ENCODE measurements at places on chromosomes 7 and 10. TPM values are rescaled to one million over a fixed set of nuclear protein-coding genes. Genes with fewer than 3 reads are reported as not detected.

Gene FKBP6
- total RNA-seq: not detected

Gene PLEKHS1
- total RNA-seq: 0.21 TPM

Gene IFIT2
- total RNA-seq: 4.6 TPM

Gene FAM237B
- total RNA-seq: not detected

Gene PLPP4
- total RNA-seq: not detected

Gene FAM107B
- 31.4 TPM for total RNA-seq

Gene GRB10
- 108 TPM for total RNA-seq

Gene PTPRN2
- total RNA-seq: 3.3 TPM

Gene SMKR1
- total RNA-seq: not detected

Gene HSPA12A
- total RNA-seq: 25.7 TPM

Gene CRYGN
- total RNA-seq: 1.7 TPM

Gene MSMB
- total RNA-seq: not detected

Gene OR2A7
- total RNA-seq: 1.5 TPM

Gene ATOH7
- total RNA-seq: 0.23 TPM

Gene THSD7A
- 12.1 TPM for total RNA-seq

Gene LEP
- 0.97 TPM for total RNA-seq
